ENCODE measurements at places on chromosomes 2 and 18.

GRCh38 chr18:37922162-37922561 lies 356.6 kb upstream of the CELF4 start:
- DNase-seq, result no peak

- DNase-seq, result no peak
Measured at GRCh38 chr18:44689736-44690135, 9.0 kb downstream of the SETBP1 start.

- DNase-seq, result no peak
Measured at GRCh38 chr2:239806276-239806675, 218.9 kb downstream of the NDUFA10 start.

DNA sequence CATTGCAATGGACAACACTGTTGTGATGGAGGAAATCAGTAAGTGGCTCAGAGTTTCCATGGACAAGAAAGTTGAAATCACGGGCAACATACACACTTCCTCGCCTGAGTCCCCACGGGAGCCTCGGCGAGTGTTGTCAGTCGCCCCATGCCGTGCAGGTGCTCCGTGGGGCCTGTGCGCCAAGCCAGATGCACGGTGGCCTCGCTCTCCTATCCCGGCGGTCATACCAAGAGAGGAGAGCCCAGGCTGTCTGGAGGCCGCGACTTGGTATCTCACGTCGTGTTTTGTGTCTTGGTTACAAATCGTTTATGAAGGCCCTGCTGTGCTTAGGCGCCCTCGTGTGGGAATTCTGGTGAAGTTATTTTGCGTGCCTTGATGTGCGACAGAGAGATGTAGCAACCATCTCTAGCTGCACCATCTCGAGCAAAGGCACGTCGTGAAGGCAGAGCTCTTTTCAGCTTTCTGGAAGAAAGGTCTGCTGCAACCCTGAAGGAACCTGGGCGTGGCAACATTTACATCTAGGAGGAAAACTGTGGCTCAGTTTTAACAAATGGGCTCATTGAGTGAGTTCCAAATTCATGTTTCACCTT lies 21.8 kb downstream of the ATG4B start:
- DNase-seq, result peak; percentile 81

GRCh38 chr2:121898483-121898882 lies 143.0 kb downstream of the TSN start:
- no peak for DNase-seq

DNA sequence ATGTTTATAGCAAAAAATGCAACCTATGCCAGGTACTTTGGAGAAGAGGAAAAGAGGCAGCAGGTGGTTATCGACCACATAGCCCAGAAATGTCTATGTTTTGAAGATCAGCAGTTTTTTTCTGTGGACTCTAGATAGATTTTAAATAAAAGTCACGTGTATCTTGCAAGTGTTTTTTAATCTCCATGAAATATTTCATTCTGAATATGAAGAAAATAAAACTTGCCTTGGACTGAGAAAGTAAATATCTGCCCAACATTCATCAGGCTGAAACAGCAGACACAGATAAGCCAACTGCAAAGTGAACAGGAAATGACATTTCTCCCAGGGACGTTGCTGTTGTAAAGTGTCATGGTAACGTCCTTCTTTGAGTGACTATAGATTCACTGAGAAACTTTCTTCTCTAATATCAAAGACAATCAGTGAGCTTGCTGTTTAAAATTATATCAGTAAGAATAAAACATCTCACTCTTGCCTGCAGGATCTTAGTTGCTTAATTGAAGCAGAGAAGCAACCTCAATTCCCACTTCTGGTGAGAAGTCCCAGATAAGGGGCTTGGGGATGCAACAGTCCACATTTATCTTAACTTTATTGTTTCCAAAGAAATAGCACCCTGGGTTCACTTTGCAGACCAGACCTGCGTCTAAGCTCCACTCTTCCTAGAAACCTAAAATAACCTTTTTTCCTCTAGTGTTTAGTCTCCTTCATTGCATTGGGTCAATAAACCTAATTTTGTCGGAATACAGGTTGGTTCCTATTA lies 6.3 kb downstream of the MYOM1 start:
- DNase-seq, result peak; percentile 86

DNA sequence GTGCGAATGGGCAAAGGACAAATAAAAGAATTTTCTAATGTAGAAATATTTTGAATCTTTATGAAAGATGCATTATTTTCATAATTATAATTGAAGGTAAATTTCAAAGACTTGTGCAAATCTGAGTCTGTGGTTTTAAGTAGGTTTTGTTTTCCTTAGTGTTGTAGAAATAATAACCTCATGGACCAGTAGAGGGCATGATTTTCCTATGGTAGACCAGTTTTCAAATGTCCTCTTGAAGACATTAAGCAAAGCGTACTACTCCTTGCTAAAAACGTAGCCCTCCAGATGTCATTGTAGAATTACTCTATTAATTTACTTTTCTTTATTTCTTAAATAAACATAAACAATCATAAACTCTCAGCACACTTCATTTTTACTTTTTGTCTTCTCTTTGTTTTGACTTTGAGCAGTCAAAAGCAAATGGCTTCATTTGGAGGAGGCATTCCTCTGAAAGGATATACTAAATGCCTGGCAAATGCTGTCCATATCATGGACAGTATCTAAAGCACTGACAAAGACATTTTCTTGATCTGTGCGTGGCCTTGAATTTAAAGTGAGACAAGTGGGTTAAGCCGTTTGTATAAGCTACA lies 85.8 kb upstream of the FAM237A start:
- peak; percentile 74 for DNase-seq

- no peak for DNase-seq
Measured at GRCh38 chr18:24064391-24065100, 50.0 kb downstream of the TTC39C start.

GRCh38 chr2:104431701-104432121 lies 422.2 kb upstream of the POU3F3 start:
- no peak for DNase-seq

GRCh38 chr2:187546762-187547333 lies 7.4 kb downstream of the TFPI start:
- DNase-seq, result no peak

GRCh38 chr2:199770716-199771115 lies 80.3 kb downstream of the FTCDNL1 start:
- DNase-seq, result no peak

DNA sequence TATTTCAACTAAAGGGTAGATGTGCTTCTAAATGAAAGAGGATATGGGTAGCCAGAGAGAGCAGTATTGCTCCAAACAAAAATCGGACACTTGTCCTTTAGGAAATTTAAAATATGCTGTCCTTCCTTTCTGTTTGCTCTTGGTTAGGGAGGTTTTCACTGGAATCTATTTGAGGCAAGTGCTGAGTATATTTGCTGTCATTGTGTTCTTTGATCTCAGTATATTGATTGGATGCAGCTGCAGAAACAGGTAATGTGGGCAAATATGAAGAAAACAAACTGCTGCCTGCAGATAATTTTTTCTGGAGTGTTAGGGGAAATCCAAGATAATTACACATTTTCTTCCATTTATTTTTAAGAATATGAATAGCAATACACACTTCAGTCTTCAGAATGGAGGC lies 410.2 kb downstream of the NCKAP5 start:
- no peak for DNase-seq

- DNase-seq, result no peak
Measured at GRCh38 chr18:69239849-69240674, 160.6 kb upstream of the DOK6 start.

- DNase-seq, result no peak
Measured at GRCh38 chr2:120840795-120841487, 105.3 kb downstream of the GLI2 start.

DNA sequence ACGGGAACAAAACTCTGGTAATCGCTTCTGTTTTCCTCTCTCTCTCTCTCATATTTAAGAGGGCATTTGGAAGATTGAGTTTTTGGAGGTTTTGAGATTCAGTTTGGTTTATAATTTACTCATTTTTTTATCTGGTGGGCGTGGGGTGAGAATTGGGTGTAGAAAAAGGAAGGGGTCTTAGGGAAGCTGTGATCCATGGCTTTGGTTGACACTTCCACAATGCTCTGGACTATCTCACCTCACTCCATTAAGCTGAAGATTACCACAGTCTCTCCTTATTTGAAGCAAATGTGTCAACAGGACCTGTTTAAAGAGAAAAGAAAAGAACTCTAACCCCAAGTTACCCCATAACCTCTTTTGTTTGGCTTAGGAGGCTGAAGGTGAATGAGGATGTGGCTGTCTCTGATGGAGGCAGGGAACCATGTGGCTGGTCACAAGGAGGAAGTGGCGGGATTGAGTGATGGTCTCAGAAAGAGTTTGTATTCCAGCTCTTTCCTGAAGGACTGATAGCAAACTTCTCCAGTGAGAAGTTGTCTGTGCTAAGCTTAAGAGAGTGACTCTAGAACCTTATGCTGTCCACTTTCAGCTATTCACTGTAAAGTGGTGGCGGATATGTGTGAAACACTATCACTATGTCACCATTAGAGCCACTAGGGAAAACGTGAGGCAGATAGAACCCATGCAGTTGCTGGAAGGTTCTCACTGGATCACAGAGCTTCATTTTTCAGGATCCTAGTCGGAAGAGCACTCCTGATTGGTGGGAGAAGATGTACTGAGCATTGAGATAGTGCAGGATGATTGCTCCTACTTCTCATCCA lies 934 bp downstream of the ZNF804A start:
- DNase-seq, result peak; percentile 81

DNA sequence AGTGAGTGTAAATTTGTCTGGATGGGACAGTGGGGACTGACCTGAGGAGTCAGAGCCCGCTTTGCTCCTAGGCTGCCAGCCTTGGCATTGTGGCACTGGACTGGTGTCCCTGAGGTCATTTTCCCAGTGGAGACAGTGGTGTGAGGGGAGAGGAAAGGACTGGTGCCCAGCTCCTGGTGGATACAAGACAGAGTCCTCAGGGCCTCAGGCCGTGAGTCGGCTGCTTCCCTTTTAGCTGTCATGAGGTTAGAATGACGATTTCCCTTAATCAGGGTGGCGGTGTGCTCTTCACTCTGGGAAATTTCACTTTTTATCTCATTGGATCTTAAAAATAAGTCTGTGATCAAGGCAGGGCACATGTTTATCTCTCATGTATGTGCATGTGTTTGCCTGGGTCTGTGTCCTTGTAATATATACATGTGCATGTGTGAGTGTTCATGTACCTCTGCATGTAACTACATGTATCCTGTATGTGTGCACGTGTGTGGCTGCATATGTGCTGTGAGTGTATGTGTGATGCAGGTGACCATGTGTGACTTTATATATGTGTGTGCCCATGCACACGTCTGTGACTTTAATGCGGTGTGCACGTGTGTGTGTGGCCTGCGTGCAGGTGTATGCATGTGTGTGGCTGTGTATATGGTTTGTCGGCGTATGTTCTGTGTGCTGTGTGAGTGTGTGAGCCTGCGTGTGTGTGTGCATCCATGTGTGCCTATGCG lies 55.7 kb downstream of the GLI2 start:
- DNase-seq, result no peak

- DNase-seq, result no peak
Measured at GRCh38 chr2:160928854-160929301, 231.3 kb upstream of the TANK start.

- peak; percentile 58 for DNase-seq
Measured at GRCh38 chr2:6111781-6112261, 419.6 kb downstream of the SOX11 start.

GRCh38 chr18:79737426-79737825 lies 57.8 kb downstream of the CTDP1 start:
- DNase-seq, result no peak

GRCh38 chr2:151757861-151758260 lies 23.6 kb upstream of the NEB start:
- no peak for DNase-seq

- no peak for DNase-seq
Measured at GRCh38 chr2:70133127-70133452, 45.8 kb downstream of the PCBP1 start.

DNA sequence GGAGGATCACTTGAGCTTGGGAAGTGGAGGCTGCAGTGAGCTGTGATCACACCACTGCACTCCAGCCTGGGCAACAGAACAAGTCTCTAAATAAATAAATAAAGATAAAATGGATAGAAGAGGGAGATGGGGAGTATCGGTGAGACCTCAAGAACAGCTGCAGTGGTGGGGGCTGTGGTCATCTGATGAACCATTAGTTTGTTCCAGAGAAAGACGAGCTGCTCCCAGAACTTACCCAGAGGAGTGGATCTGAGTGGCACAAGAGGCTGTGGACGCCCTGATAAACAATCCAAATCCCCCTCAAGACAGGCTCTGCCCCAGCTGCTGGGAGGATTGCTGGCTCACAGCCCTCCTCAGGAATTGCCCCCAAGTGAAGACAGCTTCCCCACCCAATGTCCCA lies 26.7 kb downstream of the TMEM127 start:
- DNase-seq, result no peak
